ENCODE measurements at places on chromosomes 12 and 14.

GRCh38 chr12:96210376-96211055, 16.3 kb downstream of the ELK3 start:
- no peak for DNase-seq

GRCh38 chr12:116121453-116121871, 156.0 kb downstream of the MED13L start:
- DNase-seq = no peak

DNA sequence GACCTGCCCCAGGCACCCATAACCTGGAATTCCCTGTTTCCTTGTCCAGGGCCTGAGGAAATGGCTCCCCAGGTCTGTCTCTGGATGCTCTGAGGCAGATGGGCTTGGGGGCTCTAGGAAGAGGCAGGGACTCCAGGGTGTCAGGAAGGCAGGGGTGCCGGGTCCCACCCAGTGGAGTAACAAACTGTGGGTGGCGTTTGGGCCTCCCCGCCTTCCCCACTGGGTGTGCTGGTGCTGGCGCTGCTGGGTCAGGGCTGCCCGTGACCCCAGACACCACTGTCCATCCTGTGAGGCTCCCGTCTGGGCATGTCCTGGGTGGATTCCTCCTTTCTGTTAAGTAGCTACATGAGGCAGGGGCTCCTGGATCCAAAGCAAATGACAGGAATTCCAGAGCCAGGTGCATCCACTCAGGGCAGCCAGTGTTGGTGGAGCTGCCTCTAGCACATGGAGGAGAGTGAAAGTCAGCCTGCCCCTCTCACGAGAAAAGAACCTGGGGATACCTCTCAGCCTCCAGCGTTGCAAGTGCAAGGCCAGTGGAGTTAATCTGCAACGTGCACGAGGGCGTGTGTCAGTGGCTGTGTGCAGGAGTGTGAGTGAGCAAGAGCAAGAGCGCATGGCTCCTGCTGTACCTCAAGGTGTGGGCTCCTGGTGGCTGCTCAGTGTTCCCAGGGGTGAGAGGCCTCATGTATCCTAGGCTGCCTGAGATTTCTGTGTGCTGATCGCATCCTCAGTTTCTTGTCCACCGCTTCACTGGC, 403.1 kb downstream of the TMEM121 start:
- DNase-seq = no peak

DNA sequence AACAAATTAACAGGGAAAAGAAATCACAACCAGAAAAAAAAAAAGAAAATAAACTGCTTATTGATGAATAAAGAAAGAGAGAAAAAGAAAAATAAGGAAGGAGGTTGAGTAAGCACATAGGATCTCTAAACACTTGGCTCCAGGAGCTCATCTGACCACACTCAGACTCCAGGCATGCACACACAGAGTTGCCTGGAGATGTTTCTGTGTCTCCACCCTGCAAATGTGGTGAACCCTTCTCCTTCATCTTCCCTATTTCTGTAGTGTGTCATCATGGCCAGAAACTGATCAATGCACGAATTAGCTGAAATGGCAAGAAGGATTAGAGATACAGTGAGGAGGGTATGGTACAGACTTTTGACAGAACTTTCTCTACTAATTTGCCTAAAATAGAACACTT, 20.2 kb downstream of the OR4N2 start:
- no peak for DNase-seq

DNA sequence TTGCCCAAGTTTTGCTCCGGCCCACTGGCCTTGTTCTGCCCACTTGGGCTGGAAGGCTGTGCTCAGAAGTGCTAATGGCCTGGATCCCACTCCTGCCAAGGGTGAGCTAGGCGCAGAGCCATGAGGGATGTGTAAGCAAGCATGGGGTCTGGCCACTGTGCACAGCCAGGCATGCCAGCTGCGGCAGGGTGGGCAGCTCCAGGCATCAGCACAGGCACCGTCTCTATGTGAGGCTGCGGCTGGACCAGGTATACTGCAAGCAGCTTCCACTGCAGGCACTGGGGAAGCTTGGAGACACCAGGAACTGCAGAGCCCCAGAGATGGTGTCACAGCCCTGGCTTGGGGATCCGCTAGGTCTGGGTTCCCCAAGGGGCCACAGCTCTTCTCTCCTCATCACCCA, 264.9 kb downstream of the LRIG3 start:
- no peak for DNase-seq

DNA sequence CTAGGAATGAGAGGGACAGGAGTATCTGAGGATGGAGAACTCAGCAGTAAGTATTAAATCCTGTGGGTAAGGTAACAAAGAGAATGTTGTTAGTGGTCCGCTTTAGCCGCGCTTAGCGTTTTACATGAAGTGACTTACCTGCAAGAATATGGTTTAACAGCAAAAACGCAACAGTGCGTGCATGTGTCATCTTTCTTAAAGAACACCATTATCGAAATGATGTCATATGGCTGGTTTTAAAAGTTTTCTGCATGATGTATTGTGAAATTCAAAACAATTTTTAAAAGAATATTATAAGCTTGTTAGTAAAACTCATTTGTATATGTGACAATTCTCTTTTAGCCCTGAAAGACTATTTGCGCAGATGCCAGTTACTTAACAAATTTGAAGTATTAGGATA, 1.7 kb downstream of the LEMD3 start:
- DNase-seq = no peak

GRCh38 chr12:119468296-119468695, 125.3 kb upstream of the TMEM233 start:
- no peak for DNase-seq

DNA sequence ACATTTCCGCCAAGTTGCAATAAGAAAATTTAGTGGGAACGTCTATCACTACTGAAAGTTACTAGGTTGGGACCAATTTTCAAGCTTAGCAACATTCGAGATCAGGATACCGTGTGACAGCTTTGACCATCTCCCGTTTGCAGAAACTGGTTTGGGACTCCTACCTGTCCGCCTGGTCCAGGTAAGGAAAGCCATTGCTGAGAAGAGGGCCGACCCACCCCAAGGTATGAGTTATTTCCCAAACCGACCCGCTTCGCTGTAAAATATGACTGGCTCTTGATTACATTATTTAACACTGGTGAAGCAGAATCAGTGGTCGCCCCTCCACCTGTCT, 271 bp downstream of the DNAI7 start:
- no peak for DNase-seq

DNA sequence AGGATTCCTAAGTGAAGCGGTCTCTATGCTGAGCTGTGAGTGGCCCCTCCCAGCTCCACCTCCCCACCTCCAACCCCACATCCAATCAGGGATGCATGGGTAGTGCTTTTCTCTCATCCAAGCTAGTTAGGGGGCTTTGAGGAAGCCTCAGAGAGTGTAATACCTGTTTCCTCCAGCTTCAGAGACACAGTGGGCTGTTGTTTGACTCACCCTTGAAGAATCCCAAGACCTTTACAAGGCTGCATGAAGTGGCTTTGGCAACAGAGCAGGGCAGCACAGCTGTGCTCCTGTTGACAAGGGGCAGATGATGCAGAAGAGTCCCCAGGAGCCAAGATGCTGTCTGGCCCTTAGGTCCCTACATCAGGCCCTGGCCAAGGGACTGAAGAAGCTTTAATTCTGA, 27.1 kb upstream of the CLMN start:
- no peak for DNase-seq

GRCh38 chr12:31962076-31962475, 2.9 kb downstream of the RESF1 start:
- DNase-seq = no peak

DNA sequence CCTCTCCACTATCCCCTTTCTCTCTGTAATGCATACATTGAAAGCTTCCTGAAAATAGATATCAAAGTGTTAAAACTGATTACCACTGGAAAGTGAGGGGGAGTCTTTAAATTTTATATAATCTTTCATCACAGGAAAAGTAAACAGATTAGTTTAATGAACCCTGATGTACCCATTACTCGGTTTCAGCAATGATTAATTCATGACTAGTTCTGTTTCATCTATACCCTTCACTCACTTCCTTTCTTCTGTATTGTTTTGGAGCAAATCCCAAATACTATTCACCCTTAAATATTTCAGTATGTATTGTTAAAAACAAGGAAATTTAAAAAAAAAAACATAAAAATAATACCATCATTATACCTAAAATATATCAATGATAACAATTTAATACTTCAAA, 67.3 kb upstream of the TMCC3 start:
- no peak for DNase-seq

DNA sequence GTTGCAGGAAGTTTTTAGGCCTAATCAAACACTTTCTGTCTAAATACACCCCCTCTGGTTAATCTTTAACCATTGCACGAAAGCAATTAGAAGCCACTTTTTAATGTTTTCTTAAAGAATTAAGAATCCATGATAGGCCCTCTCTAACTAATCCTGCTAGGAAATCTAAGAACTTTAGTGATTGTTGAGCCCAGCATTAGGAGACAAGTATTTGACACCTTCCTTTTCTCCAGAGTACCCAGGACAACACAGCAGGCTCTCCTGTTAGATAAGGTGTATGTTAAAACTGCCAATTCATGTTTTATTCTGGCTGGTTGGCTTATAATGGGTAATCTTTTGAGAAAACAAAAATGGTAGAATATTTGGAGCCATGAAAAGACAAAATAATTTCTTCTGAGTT, 95.0 kb downstream of the ALX1 start:
- DNase-seq = no peak

DNA sequence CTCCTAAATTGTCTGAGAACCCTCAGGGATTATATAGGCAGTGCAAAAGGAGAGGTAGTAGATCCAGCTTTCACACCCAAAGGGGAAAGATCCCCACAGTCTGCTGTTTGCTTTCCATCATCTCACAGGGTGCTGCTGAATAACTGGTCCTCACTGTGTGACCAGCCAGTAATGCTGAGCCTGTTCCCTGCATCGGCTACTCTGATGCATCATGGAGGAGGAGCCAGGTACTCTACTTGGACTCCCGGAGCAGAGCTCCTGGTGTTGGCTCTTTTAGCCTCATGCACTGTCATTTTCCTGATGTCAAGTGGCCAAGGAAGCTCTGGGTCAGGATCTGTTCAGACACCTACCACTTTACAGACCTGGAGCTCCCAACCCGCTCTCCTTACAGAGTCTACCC, 127.4 kb upstream of the ATF1 start:
- no peak for DNase-seq

GRCh38 chr12:7131502-7131866, 1.3 kb downstream of the CLSTN3 start:
- DNase-seq = peak; percentile 31

Measured in suppressor macrophage (primary cell).